ENCODE measurements at places on chromosomes 2 and 18.

- no peak for DNase-seq
These were observed 25.5 kb downstream of the EPB41L3 start for GRCh38 chr18:5518179-5518770.

GRCh38 chr2:139518321-139518720 lies 738.1 kb upstream of the NXPH2 start:
- DNase-seq, result no peak

- DNase-seq, result no peak
These were observed 380.0 kb upstream of the ACVR2A start for GRCh38 chr2:147464737-147465357.

- no peak for DNase-seq
These were observed 66.1 kb downstream of the CHN1 start for GRCh38 chr2:174939046-174939445.

- DNase-seq, result no peak
These were observed 150.7 kb downstream of the CDH7 start for GRCh38 chr18:65901522-65901921.

GRCh38 chr2:197097578-197098366 lies 171.3 kb upstream of the PGAP1 start:
- DNase-seq, result no peak

DNA sequence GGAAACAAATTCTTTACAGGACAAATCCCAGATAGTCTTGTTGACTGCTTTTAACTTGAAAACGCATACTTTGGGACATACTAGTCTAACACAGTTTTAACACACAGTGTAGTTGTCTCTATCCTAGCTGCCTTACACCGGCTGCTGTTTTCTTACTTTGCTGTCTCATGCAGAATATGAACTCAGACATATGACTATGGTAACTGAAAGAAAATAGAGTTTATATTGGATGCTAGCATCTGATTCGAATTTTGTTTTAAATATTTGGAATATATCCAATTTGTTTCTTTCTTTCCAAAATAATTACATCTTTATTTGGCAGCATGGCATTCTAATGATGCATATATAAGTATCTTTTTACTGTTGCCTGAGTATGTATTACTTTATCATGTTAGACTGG lies 69.8 kb downstream of the ANKRD12 start:
- no peak for DNase-seq

DNA sequence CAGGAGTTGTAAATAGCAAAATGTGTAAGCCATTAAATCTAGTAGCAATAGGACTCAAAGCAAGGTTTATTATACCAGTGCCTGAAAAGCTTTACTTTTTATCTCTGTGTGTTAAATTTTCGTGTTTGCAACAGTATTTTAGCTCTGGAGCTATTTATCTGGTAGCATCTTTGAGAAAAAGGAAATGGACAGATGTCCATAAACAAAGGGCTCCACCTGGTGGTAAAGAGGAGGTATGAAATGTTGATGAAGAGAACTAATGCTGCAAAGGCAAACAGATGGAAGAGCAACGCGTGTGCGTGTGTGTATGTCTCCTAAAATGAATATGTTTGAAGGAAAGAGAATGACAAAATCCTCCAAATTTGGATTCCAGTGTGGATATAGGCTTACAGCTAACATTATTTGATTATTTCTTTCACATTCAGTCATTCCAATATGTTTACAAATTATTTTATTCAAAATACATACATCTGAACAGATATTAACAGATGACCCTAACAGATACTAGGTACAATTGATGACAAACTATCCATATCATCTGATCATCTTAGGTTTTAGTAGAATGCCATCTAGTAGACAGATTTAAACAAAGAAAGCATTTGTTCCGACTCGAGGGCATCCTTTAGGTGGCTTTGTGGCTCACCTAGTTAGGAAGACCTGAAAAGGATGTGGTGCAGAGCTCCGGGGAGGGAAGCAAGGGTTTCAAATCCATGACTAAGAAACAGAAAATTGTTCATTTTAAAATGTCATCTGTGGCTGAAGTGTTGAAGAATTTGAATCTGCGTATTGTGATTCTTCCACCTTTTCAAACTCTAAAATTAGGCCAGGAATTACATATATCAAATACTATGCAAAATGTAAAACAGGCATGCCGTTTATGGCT lies 383.3 kb downstream of the MTX2 start:
- peak; percentile 80 for DNase-seq

DNA sequence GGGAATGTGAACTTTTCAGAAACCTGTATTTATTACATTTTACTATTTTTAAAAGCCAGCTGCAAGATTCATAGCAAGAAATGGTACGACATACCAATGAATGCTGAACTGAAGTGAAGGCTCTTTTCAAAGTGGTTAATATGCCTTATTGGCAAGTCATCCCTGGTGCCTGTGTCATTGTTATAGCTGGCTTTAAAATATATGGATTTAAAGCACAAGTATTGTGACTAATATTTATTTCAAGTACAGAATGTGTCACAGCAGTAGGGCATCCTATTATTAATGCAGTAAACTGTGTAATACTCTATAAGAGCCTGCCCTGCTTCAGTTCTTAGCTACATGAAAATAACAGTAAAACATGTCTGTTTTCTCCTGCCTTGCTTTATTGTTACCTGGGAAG lies 10.8 kb downstream of the TSHZ1 start:
- no peak for DNase-seq

- no peak for DNase-seq
These were observed 1.7 kb upstream of the PKDCC start for GRCh38 chr2:42045848-42046748.

DNA sequence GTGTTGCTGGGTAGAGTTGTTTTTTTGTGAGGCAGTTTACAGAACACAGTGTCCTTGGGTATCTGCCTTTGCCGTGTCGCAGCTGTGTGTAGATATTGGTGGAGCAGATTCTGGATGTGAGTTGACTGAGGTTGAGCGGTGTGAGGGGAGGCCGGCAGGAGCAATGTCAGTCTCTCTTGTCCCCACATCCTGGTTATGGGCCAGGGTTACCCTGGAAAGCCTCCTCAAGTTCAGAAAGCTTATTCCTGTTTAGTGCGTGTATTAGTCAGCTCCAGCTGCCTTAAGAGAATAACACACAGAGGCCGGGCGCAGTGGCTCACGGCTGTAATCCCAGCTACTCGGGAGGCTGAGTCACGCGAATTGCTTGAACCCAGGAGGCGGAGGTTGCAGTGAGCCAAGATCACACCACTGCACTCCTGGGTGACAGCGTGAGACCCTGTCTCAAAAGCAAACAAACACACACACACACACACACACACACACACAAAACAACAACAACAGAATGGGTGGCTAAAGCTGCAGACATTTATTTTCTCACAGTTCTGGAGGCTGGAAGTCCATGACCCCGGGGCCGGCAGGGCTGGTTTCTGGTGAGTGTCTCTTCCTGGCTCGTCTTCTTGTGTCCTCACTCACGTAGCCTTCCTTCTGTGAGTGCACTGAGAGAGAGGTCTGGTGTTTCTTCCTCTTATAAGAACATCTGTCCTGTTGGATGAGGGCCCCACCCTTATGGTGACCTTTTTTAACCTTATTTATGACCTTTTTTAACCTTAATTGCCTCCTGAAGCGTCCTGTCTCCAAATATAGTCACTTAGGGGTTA lies 5.1 kb downstream of the NCK2 start:
- no peak for DNase-seq

- no peak for DNase-seq
These were observed 36.3 kb downstream of the NCKAP1 start for GRCh38 chr2:183001948-183002347.

DNA sequence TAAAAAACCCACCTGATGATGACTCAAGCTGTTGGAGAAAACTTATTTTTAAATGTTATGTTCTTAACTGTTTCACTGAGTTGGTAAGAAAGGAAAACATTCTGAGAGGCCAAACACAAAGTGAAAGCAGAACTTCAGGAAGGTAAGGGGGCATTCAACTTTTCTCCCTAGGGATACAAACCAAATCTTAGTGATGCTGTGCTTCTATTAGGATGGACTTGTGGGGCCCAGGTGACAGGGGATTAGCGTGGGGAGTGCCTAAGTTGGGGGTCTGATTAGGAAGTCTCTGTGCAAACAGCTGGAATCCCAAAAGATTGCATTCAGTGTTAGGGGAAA lies 18.5 kb downstream of the PDCL3 start:
- DNase-seq, result no peak

- peak; percentile 84 for DNase-seq
These were observed 172.8 kb downstream of the RDH14 start for GRCh38 chr2:18387441-18388206.

- no peak for DNase-seq
These were observed 78.3 kb downstream of the SMAD4 start for GRCh38 chr18:51108330-51108729.

GRCh38 chr2:233273120-233273519 lies 21.6 kb downstream of the ATG16L1 start:
- no peak for DNase-seq

All from OCI-M1 (cell line).